NCI-H2227 treated with DMSO at 0.1 percent for 48 hours (cell line): ENCODE measurements at places on chromosomes 4 and X.

GRCh38 chr4:3748136-3748898 lies 17.9 kb upstream of the ADRA2C start:
- no peak for DNase-seq

DNA sequence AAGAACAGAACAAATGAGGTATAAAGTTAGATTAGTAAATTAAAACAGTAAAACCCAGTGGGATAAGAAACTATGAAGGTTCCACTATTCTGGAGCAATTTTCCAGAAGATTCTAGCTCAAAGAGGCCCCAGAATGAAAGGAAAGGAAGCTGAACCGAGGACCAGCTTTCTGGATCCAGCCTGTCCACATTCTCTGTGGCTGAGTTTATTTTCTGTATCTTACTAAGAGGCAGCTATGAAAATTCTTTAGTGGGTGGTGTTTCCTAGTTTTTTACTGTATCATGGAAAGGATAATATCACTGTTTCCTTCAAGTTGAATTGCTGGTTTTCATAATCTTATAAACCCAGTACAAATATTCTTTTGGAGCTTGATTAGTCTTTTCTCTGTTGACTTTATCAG lies 11.8 kb downstream of the DAPP1 start:
- DNase-seq: no peak

- no peak for DNase-seq
Observed at GRCh38 chr4:39353478-39354253, 12.5 kb downstream of the RFC1 start.

DNA sequence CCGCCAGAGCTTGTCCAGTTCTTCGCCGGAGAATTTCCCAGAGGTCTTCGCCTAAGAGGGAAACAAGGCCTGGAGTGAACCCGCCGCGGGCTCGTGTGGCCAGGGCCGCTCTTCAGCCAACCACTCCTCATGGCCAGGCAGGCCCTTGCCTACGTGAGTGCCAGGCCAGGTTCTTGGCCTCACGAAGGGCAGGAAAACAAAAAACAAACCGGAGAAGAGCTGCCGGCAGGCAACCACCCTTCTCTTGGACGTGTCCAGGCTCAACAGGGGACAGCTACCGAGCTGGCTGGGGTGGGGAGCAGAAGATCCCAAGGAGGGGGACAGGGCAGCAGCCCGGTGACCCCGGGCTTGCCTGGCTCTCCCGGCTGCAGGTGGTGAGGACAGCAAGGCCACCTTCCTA lies 13.3 kb downstream of the LRPAP1 start:
- DNase-seq: no peak

- no peak for DNase-seq
Observed at GRCh38 chr4:2761035-2761923, 5.1 kb upstream of the TNIP2 start.

- no peak for DNase-seq
Observed at GRCh38 chrX:54494989-54495813, 833 bp downstream of the FGD1 start.

DNA sequence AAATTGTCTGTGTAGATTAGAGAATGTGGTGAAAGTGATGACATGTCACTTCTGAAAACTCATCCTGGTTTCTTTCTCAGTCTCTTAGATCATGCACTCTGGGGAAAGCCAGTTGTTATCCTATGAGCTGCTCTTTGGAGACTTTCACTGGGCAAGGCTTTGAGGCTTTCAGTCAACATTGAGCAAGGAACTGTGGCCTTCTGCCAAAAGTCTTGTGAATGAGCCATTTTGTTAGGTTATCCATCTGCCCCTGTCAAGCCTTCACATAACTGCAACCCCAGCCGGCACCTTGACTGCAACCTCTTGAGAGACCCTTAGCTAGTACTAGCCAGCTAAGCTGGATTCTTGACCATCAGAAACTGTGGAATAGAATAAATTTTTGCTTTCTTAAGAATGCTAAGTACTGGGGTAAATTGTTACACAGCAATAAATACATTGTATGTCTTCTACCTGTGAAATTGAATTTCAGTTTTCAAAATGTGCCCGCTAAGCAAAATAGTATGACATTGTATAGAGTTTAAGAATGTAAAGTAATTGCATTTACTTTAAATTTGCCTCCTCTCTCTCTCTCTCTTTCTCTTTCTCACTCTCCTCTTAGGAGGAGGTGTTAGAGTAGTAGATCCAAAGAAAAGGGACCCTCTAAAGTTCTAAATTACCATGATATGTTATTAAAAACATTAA lies 1273.0 kb downstream of the RAPGEF2 start:
- no peak for DNase-seq

GRCh38 chr4:159413306-159413943 lies 310.5 kb downstream of the RAPGEF2 start:
- DNase-seq: no peak

DNA sequence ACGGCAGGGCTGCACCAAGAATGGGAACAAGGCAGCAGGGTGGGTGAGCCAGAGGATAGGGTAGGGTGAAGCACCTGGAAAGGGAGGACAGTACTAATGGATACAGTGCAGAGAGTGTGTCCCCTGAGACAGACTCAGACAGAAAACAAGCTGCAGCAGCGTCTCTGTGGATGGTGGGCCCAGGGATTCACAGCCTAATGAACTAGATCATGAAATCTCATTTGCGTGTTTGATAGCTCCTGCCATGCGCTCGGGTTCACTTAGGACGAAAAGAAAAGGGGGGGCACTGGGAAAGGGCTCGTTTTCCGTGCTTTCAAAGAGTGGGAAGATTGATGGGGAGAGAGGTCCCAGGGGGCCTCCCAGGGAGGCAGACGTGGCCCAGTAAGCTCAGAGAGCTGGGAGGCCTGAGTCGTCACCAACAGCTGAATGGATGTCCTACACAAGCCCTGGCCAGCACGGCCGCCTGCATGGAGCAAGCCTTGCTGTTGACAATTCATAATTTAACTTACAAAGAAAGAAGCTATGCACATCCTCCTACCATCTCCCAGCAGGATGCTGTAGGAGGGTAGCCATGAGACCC lies 446.9 kb downstream of the BCOR start:
- no peak for DNase-seq

GRCh38 chrX:40153345-40154249 lies 55.8 kb upstream of the BCOR start:
- peak; percentile 88 for DNase-seq

GRCh38 chr4:159279084-159279483 lies 176.2 kb downstream of the RAPGEF2 start:
- DNase-seq: no peak

- peak; percentile 51 for DNase-seq
Observed at GRCh38 chrX:85244450-85245211, 840 bp downstream of the ZNF711 start.

DNA sequence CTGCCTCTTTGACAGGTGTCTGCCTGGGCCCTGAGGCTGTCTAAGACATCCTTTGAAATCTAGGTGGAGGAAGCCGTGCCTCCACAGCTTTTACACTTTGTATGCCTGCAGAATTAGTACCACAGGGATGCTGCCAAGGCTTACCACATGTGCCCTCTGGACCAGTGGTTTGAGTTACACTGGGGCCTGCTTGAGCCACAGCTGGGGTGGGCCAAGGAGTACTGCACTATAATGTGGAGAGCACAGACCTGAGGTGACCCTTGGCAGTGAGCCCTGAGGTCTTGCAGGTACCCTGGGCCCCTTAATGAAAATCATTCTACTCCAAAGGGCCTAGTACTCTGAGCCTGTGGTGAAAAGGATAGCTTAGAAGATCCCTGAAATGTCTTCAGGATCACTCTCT lies 27.2 kb upstream of the IRS4 start:
- no peak for DNase-seq

DNA sequence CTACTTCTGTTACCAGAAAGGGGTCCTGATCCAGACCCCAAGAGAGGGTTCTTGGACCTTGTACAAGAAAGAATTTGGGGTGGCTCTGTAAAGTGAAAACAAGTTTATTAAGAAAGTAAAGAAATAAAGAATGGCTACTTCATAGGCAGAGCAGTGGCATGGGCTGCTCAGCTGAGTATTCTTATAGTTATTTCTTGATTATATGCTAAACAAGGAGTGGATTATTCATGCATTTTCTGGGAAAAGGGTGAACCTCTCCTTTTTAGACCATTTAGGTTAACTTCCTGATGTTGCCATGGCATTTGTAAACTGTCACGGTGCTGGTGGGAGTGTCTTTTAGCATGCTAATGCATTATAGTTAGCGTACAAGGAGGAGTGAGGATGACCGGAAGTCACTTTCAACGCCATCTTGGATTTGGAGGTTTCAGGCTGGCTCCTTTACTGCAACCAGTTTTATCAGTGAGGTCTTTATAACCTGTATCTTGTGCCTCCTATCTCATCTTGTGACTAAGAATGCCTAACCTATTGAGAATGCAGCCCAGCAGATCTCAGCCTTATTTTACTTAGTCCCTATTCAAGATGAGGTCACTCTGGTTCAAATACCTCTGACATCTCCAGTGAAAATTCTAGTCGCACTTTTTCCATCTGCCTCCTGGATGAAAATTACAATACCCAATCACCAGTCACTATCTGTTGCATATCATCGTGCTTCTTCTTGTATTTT lies 15.5 kb upstream of the TDO2 start:
- no peak for DNase-seq

DNA sequence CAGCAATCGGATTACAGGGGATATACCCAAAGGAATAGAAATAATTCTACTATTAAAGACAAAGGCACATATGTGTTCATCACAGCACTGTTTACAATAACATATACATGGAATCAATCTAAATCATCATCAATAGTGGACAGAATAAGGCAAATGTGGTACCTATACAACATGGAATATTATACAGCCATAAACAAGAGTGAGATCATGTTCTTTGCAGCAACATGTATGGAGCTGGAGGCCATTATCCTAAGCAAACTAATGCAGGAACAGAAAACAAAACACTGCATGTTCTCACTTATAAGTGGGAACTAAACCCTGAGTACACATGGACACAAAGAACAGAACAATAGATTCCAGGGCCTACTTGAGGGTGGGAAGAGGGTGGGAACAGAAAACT lies 163.2 kb downstream of the CFAP299 start:
- no peak for DNase-seq

GRCh38 chr4:127732623-127733328 lies 2.6 kb downstream of the SLC25A31 start:
- peak; percentile 41 for DNase-seq

DNA sequence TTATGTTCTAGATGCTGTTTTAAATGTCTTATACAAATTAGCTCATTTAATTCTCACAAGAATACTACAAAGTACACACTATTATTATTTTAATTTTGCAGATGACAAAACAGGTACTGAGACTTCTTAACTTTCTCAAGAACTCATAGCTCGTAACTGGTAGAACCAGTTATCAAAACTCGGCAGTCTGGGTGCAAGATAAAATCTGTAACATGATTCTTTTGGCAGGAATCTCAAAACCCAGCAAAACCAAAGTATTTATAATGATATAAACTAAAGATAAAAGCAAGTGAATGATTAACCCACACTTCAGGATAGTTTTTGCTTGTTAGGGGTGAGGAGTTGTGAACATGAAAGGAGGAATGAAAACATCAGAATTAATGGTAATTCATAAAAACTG lies 27.6 kb downstream of the CLNK start:
- DNase-seq: no peak

DNA sequence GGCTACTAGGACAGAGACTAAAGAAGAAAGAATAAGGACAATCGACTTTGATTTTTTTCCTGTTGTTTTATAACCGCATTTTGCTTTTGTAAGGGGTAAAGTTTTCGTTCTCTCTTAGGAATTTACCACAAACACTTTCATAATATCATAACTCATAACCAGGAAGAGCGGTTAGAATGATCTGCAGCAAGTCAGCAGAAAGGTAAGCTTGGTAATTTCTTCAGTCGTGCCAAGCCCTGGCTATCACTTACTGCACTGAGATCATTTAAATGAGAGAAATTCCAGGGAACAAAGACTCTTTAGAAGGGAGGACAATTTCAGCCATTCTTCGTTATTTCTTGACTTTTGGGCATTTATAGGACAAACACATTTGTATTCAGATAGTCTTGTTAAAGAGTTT lies 258.1 kb downstream of the UNC5C start:
- no peak for DNase-seq

DNA sequence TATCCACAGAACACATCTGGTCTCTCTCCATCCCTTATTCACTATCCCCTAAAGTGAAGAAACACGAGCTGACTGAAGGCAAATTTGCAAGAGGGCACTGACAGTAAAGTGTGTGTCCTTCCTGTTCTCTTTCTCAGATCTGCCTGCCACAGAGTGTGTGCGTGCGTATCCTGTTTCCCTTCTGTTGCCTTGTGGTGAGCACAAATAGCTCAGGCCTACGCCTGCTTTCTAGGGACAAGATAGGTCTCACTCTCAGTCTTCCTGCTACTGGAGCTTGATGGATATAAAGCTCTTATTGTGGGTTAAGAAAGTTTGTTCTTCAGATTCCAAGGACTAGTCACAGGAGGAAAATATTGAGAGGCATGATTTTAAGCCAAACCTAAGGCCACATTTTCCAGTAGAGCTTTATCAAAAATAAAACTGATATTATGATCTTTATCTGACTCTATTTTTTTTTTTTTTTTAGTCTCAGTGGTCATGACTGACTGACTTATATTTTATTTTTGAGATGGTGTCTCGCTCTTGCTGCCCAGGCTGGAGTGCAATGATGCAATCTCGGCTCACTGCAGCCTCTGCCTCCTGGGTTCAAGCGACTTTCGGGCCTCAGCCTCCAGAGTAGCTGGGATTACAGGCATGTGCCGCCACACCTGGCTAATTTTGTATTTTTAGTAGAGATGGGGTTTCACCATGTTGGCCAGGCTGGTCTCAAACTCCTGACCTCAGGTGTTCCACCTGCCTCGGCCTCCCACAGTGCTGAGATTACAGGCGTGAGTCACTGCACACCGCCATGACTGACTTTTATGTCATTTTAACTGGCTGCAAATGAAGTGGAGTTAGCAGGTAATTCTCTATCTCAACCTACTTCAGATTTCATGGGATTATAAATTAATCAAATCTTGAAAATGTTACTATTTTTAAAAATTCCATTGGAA lies 140.3 kb upstream of the SH3RF1 start:
- no peak for DNase-seq
